ENCODE measurements at places on chromosomes 12 and 14. TPM values are rescaled to one million over a fixed set of nuclear protein-coding genes. Genes with fewer than 3 reads are reported as not detected.

Gene SCARB1
- total RNA-seq = 35.2 TPM

Gene MYO1H
- not detected for total RNA-seq

Gene LRP1-AS
- total RNA-seq = not detected

Gene POMT2
- 34.3 TPM for total RNA-seq

- DNase-seq = no peak
Measured at GRCh38 chr14:75479770-75480600, 42.3 kb upstream of the BATF start.

DNA sequence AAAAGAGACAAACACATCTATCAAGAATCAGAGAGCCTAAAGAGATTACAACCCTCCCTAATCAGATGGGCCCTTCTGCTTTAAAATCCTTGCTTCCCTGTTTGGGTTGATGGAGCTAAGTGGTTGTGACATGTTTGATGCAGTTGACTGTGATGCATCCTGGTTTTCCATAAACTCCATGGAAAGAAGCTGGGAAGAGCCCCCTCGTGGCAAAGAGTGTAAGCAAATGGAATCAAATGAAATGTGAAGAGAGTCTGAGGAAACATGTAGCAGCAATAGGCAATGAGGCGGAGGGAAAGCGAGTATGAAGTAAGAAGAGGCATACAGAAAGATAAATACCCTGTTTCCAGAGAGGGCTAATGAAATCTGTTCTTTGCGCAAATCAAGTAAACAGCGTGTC lies 70.4 kb upstream of the SLCO1C1 start:
- no peak for DNase-seq

GRCh38 chr12:103520686-103521215 lies 25.0 kb upstream of the C12orf42 start:
- DNase-seq = no peak

DNA sequence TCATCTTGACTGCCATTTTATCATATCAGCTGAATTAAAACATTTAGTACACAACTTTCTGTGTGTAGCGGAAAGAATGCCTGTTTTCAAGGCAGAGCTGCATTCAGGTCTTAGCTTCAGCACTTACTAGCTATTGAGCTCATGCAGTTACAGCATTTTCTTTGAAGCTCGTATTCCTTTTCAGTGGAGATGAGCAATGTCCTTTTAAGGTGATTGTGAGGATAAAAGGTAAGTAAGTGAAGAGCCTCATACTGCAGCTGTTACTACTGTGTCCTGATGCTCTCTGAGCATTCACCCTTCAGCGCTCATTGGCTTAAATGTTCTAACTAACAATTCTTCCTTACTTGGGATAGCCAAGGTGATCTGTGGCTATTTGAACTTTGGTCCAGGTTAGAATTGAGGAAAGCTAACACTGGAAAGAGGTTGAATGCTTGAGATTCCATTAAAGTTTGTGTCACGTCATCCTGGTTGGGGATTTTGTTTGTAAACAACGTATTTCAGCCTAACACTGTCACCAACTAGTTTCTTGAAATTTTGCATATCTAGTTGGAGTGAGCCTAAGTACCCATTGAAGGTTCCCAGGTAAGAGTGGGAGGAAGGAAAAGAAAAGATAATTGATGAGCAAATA lies 71.4 kb downstream of the PAPOLA start:
- DNase-seq = no peak

- DNase-seq = no peak
Measured at GRCh38 chr12:131208425-131208824, 254.7 kb downstream of the ADGRD1 start.

GRCh38 chr12:31853520-31853919 lies 105.7 kb upstream of the RESF1 start:
- DNase-seq = no peak

DNA sequence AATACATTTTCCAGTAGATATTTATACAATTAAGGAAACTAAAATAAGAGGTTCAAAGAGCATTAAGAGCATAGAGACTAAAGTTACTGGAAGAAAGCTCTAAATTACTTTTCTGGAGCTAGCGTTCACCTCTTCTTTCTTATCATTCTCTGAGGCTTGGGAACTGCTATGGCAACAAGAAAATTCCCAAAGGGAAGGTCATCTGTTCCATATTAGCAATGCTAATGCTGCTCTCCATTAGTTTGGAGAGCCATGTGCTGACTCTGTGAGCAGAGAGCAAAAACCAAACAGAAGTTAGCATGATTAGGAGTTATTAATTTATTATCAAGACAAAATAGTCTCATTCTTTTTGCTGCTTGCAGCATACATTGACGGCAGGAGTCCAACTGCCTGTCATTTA lies 143.1 kb upstream of the SLC16A7 start:
- DNase-seq = no peak

GRCh38 chr12:102024765-102025164 lies 37.0 kb downstream of the WASHC3 start:
- no peak for DNase-seq

GRCh38 chr12:93442411-93443340 lies 929 bp upstream of the UBE2N start:
- DNase-seq = no peak

- no peak for DNase-seq
Measured at GRCh38 chr14:59133709-59134108, 54.8 kb upstream of the DAAM1 start.

DNA sequence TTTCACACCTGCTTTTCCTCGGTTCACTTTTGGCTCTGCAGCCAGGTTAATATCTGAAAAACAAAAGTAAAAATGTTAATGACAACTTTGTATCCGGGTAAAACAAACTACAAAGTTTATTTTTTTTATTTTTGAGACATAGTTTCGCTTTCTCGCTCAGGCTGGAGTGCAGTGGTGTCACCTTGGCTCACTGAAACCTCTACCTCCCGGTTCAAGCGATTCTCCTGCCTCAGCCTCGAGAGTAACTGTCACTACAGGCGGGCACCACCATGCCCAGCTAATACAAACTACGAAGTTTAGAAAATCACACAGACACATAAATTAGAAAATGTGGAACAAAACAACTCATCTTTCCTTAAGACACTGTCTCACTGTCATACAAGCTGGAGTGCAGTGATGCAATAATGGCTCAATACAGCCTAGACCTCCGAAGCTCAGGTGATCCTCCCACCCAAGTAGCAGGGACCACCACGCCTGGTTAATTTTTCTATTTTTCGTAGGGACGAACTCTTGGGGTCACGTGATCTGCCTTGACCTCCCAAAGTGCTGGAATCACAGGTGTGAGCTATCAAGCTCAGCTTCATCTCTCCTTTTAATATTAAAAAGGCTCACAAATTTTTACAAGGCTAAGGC lies 38.1 kb downstream of the HNRNPC start:
- no peak for DNase-seq

DNA sequence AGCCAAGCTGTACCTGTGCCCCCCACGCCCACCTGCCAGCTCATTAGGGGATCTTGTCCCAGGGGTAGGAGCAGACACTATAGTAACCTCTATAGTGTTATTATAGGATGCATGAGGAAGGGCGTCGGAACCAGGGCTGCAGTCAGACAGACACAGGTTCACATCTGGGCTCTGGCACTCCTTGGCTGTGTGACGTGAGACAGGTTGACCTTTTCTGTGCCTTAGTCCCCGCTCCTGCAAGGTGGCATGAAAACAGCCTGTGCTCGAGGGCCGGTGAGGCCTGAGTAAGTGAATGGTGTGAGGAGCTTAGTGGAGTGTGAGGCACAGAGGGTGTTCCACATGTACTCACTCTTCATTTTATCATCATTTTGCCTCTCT lies 19.0 kb downstream of the ASB2 start:
- no peak for DNase-seq

DNA sequence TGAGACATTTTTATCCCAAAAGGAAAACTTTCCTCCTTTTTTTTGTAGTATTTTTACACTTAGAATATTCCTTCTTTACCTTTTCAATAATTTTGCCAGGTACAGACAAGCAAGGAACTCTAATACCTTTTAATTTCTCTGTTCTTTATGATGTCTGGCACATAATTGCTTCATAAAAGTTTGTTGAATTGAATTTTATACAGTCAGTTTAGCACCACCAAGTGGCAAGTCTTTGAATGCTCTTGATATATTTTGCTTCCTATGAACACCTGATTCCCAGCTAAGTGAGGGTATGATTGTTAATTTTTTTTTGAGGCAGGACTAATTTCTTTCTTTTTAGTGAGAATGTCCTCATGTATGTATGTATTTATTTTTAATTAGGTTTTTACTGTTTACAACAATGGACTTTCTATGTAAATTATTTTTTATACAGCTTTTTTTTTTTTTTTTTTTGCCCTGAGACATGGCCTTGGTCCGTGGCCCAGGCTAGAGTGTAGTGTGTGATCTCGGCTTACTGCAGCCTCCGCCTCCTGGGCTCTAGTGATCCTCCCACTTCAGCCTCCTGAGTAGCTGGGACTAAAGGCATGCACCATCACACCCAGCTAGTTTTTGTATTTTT lies 6.9 kb downstream of the TBC1D15 start:
- DNase-seq = peak; percentile 25

All from glomerular endothelial cell (primary cell).